ENCODE measurements at places on chromosomes 2 and 18.

DNA sequence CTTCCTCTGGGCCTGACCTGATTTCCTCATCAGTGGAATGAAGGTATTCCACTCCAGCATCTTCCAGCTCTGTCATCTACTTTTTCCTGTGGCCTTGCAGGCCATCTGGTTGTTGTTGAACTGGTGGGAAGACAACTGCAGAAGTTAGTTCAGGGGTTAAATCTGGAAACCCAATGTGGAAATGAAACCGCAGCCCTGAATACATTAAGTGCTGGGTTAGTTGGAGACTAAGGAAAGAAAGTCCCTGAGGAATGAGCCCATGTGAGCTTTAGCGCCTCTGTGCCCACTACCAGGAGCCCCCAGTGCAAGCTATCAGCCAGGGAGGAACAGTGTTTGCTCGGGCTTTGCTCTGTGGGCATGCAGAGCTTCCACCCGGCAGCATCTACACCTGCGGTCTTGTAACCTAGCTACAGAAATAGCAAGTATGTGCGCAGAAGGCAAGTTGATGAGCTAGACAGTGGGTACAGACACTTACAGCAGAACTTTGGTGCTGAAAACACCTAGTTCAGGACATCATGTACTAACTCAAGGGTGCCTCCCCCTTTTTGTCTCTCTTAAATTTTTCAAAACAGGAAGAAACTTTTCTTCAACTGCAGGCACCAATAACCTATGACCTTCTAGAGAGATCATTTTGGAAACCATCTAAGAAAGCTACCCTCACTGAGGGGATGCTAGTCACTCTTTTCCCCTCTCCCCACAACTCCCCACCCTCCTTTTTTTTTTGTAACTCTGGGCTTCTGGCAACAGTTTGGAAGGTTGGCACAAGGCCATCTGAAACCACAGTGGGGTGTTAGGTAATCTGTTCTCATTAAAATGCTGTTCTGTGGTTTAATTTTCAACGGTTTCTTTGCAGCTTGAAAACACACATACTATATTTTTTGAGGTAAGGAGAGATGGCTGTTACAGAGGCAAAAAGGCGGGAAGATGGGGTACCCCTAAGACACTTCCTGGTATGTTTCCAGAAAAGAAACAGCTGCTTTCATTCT lies 18.3 kb upstream of the CXCR4 start:
- no peak for DNase-seq

GRCh38 chr2:104049438-104049837 lies 804.5 kb upstream of the POU3F3 start:
- DNase-seq, result no peak

- no peak for DNase-seq
These were observed 87.5 kb downstream of the MSH2 start for GRCh38 chr2:47490406-47490805.

GRCh38 chr18:10332452-10332851 lies 122.0 kb upstream of the APCDD1 start:
- DNase-seq, result peak; percentile 67
